ENCODE measurements at places on chromosomes 5 and 9. TPM values are rescaled to one million over a fixed set of nuclear protein-coding genes. Genes with fewer than 3 reads are reported as not detected.

- peak; percentile 64 for DNase-seq
- H3K36me3 ChIP-seq = peaks cover 10% of the 10 kb centered on the region
- H3K27me3 ChIP-seq = no peaks in the 10 kb centered on the region
- H3K4me1 ChIP-seq = no peaks in the 10 kb centered on the region
Observed at GRCh38 chr5:41835645-41836044, 34.6 kb downstream of the OXCT1 start.

DNA sequence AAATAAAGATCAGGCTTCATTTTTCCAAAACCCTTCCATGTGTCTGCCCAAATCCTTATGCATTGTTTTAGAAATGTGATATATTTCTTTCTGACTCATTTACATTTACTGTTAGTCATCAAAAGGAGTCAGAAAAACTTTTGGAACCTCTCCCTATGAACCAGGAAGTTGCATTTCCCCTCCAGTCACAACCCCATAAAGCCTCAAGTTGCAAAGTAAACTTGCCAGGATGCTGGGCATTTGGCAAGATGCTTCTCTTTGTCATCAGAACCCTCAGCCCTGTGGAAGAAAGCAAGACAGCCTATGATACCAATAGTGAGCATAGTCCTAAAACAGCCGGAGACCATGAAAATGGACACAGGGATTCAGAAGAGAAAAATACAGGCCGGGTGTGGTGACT, 84.2 kb downstream of the MUSK start:
- no peaks in the 10 kb centered on the region for H3K36me3 ChIP-seq
- no peaks in the 10 kb centered on the region for H3K4me1 ChIP-seq
- DNase-seq = no peak
- no peak overlapping the region for H3K4me3 ChIP-seq

DNA sequence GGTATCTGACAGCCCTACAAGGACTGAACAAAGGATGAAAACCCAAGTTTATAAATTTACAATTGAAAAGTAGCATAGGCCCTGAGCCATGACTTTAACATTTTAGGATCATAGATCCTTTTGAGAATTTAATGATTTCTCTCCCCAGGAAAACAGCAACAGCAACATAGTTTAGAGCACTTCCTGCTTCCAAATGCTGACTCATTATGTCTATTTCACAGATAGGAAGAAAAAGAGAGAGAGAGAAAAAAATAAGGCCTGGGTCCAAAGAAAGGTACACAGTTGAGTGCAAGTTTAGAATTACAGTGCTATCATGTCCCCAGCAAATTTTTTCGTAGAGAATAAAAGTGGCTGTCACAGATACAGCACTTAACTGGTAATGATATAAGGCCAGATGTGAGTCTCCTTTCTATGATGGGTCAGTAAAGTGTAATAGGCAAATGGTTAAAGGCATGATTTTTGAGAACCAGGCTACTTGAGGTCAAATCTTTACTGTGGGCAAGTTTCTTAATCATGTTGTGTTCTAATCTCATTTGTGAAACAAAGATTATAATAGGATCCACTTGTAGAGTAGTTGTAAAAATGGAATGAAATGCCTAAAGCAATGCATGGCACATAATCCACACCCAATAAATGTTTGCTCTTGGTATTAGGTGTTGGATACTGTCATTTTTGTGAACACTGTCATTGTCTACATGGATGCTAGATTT, 12.3 kb upstream of the PPP2R2B start:
- DNase-seq = no peak
- H3K36me3 ChIP-seq = no peaks in the 10 kb centered on the region
- no peaks in the 10 kb centered on the region for H3K27me3 ChIP-seq
- no peak overlapping the region for H3K27ac ChIP-seq
- no peaks in the 10 kb centered on the region for H3K4me1 ChIP-seq

- no peak overlapping the region for H3K4me3 ChIP-seq
- H3K36me3 ChIP-seq = no peaks in the 10 kb centered on the region
- peak overlapping the region; percentile 38 for H3K27ac ChIP-seq
- no peak for DNase-seq
- no peaks in the 10 kb centered on the region for H3K27me3 ChIP-seq
Observed at GRCh38 chr9:116641292-116642059, 45.6 kb upstream of the TRIM32 start.

The OSMR gene
- polyA plus RNA-seq = 4.2 TPM

The NACC2 gene
- polyA plus RNA-seq = 17.9 TPM

The CD274 gene
- polyA plus RNA-seq = 3.5 TPM

The GDNF gene
- 0.03 TPM for polyA plus RNA-seq

The ACOT12 gene
- polyA plus RNA-seq = not detected

Measured in heart left ventricle (tissue), 16 donors.